Activated gamma-delta T cell treated with anti-CD3 and anti-CD28 coated beads, Interleukin-2, amount 50 U/mL, for 16 hours (primary cell): ENCODE measurements at places on chromosomes 5 and 9.

- DNase-seq, result no peak
Measured at GRCh38 chr9:121999556-121999955, 93.6 kb downstream of the TTLL11 start.

- no peak for DNase-seq
Measured at GRCh38 chr9:33661176-33661575, 134.2 kb upstream of the PRSS3 start.

GRCh38 chr5:53219610-53220009 is 110.1 kb upstream of the MOCS2 start:
- DNase-seq, result no peak

- DNase-seq, result no peak
Measured at GRCh38 chr5:111308951-111309350, 84.8 kb downstream of the CAMK4 start.

GRCh38 chr9:115063058-115063845 is 54.7 kb downstream of the TNC start:
- no peak for DNase-seq

GRCh38 chr9:116701940-116702642 is 15.0 kb downstream of the TRIM32 start:
- no peak for DNase-seq

GRCh38 chr5:101991486-101991885 is 304.6 kb downstream of the SLCO4C1 start:
- DNase-seq, result no peak

DNA sequence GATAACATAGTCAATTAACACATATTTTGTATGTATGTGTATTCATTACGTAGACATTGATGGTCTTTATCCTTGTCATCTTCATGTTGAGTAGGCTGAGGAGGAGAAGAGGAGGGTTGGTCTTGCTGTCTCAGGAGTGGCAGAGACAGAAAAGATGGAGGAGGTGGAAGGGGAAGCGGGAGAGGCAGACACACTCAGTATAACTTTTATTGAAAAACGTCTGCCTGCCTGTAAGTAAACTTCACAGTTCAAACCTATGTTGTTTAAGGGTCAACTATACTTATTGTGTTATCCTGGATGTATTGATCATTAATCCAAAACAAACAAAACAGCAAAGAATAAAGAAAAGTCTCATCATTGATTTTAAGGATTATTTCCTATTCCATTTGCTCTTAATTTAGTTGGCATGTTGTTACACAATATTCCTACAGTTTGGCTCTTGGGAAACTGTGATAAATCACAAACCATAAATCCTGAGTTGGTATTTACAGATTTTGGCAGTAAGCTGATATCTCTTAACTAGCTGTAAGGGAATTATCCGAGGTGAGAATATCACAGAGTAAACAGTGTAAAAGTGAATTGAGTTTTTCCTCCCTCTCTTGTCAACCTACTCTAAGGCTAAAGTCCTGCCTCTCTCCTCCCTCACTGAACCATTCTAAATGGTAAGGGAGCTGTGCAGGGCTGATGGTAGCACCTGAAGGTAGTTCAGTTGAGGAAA is 487.2 kb downstream of the SPATA31D1 start:
- DNase-seq, result no peak
